Smooth muscle cell of bladder (primary cell): ENCODE measurements at places on chromosomes 3 and 15. TPM values are rescaled to one million over a fixed set of nuclear protein-coding genes. Genes with fewer than 3 reads are reported as not detected.

FOXB1 gene
- total RNA-seq, result not detected in 2 replicates

IL20RB gene
- total RNA-seq, result 2.7 and 12.5 TPM in 2 replicates

TRAT1 gene
- total RNA-seq, result not detected in 2 replicates

HPS3 gene
- total RNA-seq, result 20.3 and 26.9 TPM in 2 replicates

MCTP2 gene
- 8.7 and 20.1 TPM in 2 replicates for total RNA-seq

RARRES1 gene
- total RNA-seq, result 76.4 and 166 TPM in 2 replicates

ITIH1 gene
- 0.14 and 0.18 TPM in 2 replicates for total RNA-seq

DNAH12 gene
- under 0.01 and 0.18 TPM in 2 replicates for total RNA-seq

ATP13A5 gene
- not detected in 2 replicates for total RNA-seq

TTC23 gene
- 25.2 and 26.5 TPM in 2 replicates for total RNA-seq

PPP1R14D gene
- total RNA-seq, result not detected in 2 replicates

DNAH1 gene
- total RNA-seq, result 1.7 and 2.6 TPM in 2 replicates

WHAMM gene
- 2.8 and 4.1 TPM in 2 replicates for total RNA-seq

SPSB4 gene
- not detected in 2 replicates for total RNA-seq

CERS3 gene
- 0.14 TPM in 1 of 2 replicates, not detected in the other for total RNA-seq

HIGD2B gene
- total RNA-seq, result not detected in 2 replicates

IQCF5 gene
- total RNA-seq, result not detected in 2 replicates

RASL12 gene
- total RNA-seq, result 3.1 and 6.5 TPM in 2 replicates

TMEM158 gene
- 21.2 and 35.7 TPM in 2 replicates for total RNA-seq

NME9 gene
- total RNA-seq, result 0.09 TPM in 1 of 2 replicates, not detected in the other

TMEM108 gene
- total RNA-seq, result not detected in 2 replicates
